ENCODE measurements at places on chromosomes 7 and 10.
A peak's percentile ranks its signal among the peaks of the same experiment; 100 is the strongest.

DNA sequence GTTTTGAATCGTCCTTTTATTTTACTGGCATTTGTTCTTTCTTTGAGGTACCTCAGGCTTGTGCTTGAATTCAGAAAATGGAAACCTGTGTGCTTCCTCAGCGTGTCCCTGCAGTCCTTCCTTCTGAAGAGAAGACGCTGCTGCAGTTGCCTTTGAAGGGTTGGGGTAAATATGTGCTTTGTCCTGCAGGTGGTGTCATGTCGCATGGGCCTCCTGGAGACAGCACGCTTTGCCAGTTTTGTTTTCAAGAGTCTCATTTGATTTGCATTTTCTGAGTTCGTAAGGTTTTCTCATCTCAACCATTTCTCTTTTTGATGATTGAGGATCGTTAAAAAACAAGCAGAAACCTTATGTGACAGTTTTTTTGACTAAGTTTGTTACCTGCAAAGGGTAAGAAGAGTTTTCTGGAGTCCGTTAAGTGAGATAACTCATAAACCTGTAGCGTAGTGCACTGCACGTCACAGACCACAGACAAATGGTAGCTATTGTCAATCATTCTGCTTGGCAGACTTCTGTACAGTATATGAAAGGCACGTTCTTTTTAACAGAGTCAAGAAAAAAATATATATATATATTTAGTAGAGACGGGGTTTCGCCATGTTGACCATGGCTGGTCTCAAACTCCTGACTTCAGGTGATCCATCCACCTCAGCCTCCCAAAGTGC is 57.0 kb downstream of the CDC123 start:
- peak; percentile 79 for DNase-seq

- DNase-seq: no peak
Measured at GRCh38 chr10:17307123-17307522, 79.1 kb downstream of the VIM start.

DNA sequence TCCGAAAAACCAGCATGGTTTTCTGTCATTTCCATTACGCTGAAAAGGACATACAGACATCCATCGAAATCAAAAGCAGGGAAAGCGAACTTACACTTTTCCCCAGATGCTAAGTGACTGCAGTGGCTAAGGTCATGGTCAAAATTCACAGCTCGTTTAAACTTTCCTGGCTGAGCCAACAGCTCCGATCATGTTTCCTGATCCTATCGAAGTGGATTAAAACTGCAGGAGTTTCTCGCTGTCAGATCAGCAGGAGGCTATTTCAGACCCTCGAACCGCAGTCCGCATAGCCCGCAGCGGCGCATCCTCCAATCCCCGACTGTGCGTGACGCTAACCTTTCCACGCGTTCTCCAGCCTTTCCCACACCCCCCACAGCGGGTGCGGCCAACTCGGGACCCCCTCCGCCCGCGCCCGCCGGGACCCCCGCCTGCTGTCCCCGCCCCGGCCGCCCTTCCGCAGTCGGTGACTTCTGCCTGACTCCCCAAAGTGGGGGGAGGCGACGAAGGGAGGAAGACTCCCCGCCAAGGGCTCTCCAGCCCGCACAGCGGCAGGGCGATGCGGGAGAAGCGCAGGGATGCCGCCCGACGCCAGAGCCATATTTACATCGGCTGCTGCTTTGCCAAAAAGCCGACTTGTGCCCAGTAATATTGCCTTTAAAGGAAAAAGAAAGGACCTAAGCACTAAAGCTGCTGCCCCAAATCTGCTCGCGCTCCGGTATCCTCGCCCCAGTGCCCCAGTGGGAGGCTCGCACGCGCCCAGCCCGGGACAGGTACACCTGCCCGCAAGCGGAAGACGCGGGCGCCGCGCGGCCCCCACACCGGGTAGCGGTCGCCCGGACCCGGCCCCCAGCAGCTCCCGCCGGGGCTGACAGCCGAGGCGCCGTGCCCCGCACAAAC is 1.2 kb downstream of the PIP4K2A start:
- DNase-seq: peak; percentile 65

DNA sequence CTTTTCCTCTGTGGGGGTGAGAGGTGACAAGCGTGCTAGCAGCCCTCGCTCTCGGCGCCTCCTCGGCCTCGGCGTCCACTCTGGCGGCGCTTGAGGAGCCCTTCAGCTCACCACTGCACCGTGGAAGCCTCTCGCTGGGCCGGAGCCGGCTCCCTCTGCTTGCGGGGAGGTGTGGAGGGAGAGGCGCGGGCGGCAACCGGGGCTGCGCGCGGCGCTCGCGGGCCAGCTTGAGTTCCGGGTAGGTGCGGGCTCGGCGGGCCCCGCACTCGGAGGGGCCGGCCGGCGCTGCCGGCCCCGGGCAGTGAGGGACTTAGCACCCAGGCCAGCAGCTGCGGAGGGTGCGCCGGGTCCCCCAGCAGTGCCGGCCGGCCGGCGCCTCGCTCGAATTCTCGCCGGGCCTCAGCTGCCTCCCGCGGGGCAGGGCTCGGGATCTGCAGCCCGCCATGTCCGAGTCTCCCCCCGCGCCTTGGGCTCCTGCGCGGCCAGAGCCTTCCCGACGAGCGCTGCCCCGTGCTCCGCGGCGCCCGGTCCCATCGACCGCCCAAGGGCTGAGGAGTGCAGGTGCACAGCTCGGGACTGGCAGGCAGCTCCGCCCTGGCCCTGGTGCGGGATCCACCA is 352.8 kb upstream of the PODXL start:
- DNase-seq: peak; percentile 79

DNA sequence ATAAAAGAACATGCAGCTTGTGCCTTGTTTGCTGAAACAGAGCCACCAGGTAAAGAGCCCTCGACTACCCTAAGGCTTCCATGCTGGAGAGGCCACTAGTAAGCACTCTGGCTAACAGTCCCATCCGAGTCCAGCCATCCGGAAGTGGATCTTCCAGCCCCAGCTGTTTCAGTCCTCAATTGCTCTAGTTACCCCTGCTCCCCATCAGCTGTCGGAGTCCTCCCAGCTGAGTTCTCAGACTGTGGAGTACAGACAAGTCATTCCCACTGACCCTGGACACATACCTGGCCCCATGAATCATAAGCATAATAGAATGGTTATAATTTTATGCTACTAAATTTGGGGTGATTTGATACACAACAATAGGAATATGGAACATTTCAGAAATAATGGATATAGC is 13.5 kb upstream of the FZD1 start:
- DNase-seq: no peak

DNA sequence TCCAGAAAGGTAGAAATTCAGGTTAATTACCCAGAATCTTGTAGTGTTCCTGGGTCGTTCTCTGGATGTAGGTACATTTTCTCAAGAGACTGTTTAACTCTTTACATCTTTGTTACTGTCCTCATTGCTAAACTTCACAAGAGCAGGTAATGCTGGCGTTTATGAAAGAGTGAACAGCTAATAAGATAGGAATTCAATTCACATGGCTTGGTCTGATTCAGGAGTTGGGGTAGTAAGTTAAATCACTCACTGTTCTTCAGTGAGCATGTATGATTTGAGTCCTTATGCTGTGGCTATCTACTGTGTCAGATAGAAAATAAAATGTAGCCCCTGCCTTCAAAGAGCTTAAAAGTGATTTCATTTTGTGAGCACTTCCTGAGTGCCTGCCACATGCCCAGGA is 480.0 kb downstream of the LRMDA start:
- no peak for DNase-seq

- no peak for DNase-seq
Measured at GRCh38 chr7:84549409-84549808, 354.8 kb upstream of the SEMA3A start.

GRCh38 chr10:120508393-120508792 is 51.4 kb downstream of the PLPP4 start:
- DNase-seq: no peak

DNA sequence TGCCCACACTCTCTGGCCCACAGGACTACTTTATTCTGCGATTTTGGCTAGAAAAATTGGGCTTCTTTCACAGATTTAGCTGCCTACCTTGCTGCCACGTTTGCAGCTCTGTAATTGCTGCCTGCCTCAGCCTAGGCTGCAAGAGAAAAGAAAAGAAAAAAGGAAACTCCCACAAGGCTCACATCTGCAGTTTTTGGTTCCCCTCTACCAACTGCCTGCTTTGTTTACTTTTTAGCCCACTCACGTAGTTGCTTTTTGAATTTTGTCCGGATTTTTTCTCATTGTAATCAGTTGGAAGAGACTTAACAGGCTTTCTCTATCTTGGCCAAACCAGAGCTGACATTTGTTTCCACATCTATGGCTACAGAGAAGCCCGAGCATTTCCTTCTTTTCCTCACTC is 24.3 kb downstream of the SUN3 start:
- DNase-seq: no peak
